ENCODE measurements at places on chromosomes 7 and 10.

GRCh38 chr10:84008878-84009277 lies 130.4 kb upstream of the GHITM start:
- DNase-seq: peak; percentile 30

GRCh38 chr10:69801434-69802315 lies at the start of gene COL13A1:
Gene COL13A1 (plus strand): TSS chr10:69801906. CDS start chr10:69802424, 518 bp downstream.
- no peak for DNase-seq

DNA sequence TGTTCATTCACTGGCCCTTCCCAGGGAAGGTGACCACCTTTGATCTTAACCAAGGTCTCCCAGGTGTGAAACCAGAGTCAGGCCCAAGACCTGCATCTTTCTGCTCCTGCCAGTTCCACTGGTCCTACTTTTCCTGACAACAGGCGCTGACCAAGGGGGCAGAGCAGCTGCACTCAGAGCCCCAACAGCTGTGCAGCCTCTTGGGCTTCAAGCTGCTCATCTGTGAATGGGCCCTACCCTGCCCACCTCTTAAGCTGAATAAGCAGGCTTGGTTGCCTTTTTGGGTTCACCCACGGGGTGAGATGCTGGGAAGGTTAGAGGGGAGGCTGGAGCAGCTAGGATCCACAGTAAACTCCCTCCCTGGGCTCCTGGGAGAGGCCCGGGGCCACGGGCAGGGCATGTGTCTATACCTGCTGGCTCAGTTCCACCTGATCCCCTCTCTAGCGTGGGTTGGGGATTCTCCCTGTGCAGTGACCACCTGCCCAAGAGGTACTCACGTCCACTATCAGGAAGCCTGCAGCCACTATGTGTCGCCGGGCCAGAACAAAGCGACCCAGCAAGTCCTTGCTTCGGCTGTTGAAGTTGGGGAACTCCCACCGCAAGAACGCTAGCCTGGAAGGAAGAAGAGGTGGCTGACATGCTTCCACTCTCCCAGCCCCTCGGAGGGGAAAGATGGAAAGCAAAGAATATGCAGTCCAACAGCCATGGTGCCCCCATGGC lies 10.6 kb downstream of the TBRG4 start:
- no peak for DNase-seq

DNA sequence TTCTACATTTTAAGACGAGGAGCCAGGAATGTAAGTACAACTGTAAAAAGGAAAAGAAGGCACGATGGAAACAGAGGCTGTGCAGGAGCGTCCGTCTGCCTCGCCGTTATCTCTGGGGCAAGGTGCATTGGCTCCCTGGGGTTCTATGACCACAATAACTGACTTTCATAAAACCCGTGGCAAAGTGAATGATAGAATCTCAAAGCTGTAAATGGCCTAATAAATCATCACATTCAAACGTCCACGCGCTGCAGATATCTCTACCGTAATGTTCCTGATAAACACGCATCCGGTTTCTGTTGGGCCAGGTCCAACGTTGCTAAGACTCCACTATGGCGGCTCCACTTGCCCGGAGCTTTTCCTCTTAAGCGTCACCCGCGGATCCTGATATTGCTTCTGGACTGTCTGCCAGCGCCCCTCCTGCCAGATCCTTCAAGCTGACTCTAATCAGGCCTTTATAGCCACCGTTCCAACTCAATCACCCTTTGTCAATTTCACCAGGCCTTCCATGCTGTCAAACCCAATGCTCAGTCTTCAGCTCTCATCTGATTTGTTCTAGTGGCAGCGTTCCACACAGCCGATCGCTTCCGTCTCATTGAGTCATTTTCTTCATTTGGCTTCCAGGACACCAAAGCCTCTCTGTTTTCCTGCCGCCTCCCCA lies 265.6 kb upstream of the FOXK1 start:
- no peak for DNase-seq

Measured in T-helper 17 cell (primary cell).